ENCODE measurements at places on chromosomes 4 and X. TPM values are rescaled to one million over a fixed set of nuclear protein-coding genes. Genes with fewer than 3 reads are reported as not detected.

DNA sequence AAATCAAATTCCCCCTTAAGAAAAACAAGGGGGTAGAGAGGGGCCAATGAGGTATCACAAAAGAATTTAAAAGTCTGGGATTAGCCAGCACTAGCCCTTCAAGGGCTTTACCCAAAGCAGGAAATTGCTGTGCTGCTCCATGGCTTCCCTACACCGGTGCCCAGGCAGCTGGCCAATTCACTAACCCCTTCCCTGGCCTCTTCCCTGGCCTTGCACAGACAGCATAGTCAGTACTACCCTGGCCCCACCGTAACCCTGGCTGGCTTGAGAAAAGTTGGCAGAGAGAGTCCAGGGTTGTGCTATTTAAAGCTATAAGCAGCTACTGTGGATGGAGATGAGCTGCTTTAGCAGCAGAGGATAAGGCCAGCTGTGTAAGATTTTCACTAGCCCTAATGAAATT lies 43.1 kb downstream of the ADAMTS3 start:
- no peak overlapping the region for H3K4me3 ChIP-seq
- H3K27me3 ChIP-seq: no peaks in the 10 kb centered on the region

DNA sequence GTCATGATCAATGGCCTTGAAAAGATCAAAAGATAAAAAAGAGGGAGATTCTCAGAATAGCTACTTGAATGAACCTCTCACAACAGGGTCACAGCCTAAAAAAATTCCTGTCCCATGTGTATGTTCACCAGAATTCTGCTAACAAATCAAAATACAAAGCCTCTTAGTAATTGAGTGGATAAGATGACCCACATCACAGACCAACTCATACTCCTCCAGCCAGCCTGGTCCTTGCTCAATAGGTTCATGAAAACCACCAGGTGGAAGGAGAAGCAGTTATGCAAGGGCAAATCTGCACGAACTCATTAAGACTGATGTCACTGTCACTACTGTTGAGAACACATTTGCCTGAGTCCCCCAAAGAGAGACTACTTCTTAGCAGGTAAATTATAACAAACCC lies 21.5 kb downstream of the WDFY3 start:
- H3K4me1 ChIP-seq: no peaks in the 10 kb centered on the region
- DNase-seq: no peak
- H3K27ac ChIP-seq: no peak overlapping the region
- no peak overlapping the region for H3K4me3 ChIP-seq
- no peaks in the 10 kb centered on the region for H3K27me3 ChIP-seq
- no peaks in the 10 kb centered on the region for H3K36me3 ChIP-seq

GRCh38 chrX:48068096-48068887 lies 3.1 kb downstream of the ZNF630 start:
- no peaks in the 10 kb centered on the region for H3K4me1 ChIP-seq
- no peaks in the 10 kb centered on the region for H3K27me3 ChIP-seq
- no peaks in the 10 kb centered on the region for H3K36me3 ChIP-seq
- no peak overlapping the region for H3K27ac ChIP-seq

DNA sequence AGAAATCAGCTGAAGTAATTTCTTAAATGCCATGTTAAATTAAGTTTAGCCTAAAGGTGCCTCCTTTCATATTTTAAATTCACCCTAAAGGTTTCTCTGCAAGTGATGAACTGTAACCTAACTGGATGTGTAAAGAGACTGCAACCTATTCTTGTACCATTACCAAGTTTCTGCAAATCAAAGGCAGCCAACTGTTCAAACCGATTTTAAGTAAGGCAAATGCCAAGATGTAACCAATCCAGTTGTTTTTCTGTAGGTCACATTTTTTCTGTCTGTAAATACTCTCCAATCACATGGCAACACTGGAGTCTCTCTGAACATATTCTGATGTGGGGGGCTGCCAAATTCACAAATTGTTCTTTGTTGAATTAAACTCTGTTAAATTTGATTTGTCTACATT lies 42.4 kb upstream of the FGF2 start:
- H3K4me3 ChIP-seq: no peak overlapping the region
- H3K27me3 ChIP-seq: no peaks in the 10 kb centered on the region
- peak overlapping the region; percentile 61 for H3K27ac ChIP-seq
- no peaks in the 10 kb centered on the region for H3K36me3 ChIP-seq

DNA sequence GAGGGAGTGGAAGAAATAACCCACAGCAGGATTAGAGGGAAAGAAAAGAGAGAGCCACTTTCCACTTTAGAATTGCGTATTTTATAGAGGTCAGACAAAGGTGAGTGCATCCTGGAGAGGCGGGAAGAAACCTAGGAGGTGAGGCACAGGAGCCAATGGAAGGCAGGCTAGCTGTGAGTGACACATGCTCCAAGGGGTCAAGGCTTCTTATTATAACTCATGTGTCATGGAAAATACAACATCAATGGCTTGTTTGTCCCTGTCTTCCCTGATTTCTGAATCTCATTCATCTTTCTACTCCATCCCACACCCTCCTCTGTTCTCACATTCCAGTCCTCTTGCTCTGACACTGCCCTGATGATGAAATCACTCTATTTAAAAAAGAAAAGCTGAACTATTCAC lies 14.4 kb downstream of the ANXA3 start:
- no peaks in the 10 kb centered on the region for H3K36me3 ChIP-seq
- peaks cover 3% of the 10 kb centered on the region for H3K4me1 ChIP-seq
- H3K4me3 ChIP-seq: no peak overlapping the region
- H3K27me3 ChIP-seq: no peaks in the 10 kb centered on the region
- DNase-seq: no peak

DNA sequence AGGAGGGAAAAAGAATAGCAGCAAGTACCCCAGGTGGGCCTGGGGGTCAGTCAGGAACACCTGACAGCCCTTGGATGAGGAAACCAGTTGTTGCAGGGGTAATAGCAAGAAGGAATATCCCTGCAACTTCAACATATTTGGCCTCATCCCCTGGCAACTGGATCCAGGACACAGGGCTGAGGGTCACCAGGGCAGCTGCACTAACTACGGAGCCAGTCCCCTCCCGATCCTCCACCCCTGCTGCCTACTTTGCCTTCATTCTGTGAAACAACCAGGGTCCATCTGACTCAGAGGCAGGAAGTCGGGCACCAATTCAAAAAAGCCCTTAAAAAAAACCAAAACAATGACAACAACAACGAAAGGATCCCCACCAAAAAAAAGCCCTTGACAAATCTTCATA lies 52.9 kb downstream of the FRMPD3 start:
- no peak overlapping the region for H3K27ac ChIP-seq
- no peak for DNase-seq
- peaks cover 85% of the 10 kb centered on the region for H3K27me3 ChIP-seq
- H3K4me3 ChIP-seq: no peak overlapping the region

DNA sequence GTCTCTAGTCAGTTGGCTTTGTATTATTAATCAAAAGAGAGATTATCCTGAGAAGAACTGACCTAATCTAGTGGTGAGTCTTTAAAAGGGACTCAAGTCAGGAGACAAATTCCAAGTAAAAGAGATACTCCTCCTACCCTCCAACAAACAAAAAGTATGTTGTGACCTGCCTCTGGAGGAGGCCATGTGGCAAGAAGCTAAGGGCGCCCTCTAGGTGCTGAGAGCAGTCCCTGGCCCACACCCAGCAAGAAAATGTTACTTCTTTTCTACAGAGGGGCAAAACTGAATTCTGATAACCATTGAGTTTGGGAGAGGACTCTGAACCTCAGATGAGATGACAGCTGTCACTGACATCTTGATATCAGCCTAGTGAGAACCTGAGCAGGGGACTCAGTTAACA lies 953.6 kb upstream of the AGA start:
- H3K27me3 ChIP-seq: no peaks in the 10 kb centered on the region
- no peak overlapping the region for H3K4me3 ChIP-seq
- H3K4me1 ChIP-seq: no peaks in the 10 kb centered on the region
- no peak overlapping the region for H3K27ac ChIP-seq
- peaks cover 5% of the 10 kb centered on the region for H3K36me3 ChIP-seq
- no peak for DNase-seq

GRCh38 chrX:127207326-127207725 lies 387.8 kb downstream of the PRR32 start:
- H3K4me3 ChIP-seq: no peak overlapping the region
- no peaks in the 10 kb centered on the region for H3K36me3 ChIP-seq
- no peak overlapping the region for H3K27ac ChIP-seq
- DNase-seq: no peak
- no peaks in the 10 kb centered on the region for H3K27me3 ChIP-seq

DNA sequence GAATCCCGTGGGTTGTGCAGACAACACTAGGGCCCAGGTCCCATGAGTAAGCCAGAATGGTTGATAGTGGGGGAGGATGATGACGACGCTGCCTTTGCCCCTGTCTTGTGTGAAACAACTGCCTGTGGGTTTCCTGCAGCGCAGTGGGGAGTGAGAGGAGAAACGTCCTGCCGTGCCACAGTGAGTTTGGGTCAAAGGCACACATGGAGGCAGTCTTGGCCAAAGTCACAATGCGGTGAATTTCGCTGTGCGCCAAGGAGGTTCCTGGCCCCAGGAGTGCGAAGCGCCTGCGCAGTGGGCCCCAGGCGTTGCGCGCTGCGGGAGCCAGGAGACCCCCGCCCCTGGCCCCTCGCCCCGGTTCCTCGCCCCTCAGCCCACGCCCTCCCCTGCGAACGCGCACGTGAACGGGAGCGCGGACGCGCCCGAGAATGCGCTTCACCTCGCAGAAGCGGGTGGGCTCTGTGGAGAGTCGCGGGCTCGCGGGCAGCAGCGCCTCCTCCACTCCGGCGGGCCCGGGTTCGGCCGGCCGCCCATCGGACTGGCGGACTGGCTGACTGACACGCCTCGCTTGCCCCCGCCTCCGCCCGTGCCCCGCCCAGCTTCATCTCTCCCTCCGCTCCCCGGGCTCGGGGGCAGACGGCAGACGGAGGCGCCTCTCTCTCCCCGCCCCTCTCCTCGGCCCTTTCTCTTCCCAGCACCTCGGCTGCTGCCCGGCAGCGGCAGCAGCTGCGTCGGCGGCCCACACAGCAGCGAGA lies at the start of gene NUDT10:
NUDT10 (plus strand) TSS at position 635 of the 755 bp plus-strand sequence. CDS start 144 bp downstream, outside the sequence.
- no peak within 1 kb of the TSS for H3K27ac ChIP-seq
- no peaks in the 10 kb centered on the region for H3K36me3 ChIP-seq
- H3K4me1 ChIP-seq: no peaks in the 10 kb centered on the region
- H3K27me3 ChIP-seq: peaks cover 63% of the 10 kb centered on the region
- no peak for DNase-seq
- H3K4me3 ChIP-seq: peak within 1 kb of the TSS; percentile 51

DNA sequence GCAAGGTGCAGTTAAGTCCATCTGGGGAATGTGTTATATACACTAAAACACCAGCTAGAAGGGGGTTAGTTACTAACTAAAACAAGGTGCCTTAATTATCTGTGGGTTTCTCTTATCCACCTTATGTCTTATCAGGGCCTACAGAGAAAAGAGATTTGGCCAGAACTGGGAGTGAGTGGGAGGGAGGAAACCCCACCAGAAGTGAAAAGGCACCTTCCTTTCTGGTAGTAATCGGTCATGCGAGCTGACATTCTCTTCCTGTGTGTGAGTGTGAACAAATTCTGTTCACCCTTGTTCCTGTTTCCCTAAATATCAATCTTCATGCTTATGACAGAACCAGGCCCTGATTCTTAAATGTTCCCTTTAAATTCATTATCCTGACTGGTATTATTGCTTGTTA lies 43.5 kb downstream of the SRPX2 start:
- H3K27ac ChIP-seq: no peak overlapping the region
- H3K36me3 ChIP-seq: no peaks in the 10 kb centered on the region
- no peak for DNase-seq
- H3K4me3 ChIP-seq: no peak overlapping the region

GRCh38 chrX:120453985-120454384 lies 15.1 kb downstream of the LAMP2 start:
- no peaks in the 10 kb centered on the region for H3K36me3 ChIP-seq
- H3K27ac ChIP-seq: no peak overlapping the region
- peaks cover 4% of the 10 kb centered on the region for H3K27me3 ChIP-seq
- H3K4me1 ChIP-seq: no peaks in the 10 kb centered on the region
- no peak for DNase-seq

DNA sequence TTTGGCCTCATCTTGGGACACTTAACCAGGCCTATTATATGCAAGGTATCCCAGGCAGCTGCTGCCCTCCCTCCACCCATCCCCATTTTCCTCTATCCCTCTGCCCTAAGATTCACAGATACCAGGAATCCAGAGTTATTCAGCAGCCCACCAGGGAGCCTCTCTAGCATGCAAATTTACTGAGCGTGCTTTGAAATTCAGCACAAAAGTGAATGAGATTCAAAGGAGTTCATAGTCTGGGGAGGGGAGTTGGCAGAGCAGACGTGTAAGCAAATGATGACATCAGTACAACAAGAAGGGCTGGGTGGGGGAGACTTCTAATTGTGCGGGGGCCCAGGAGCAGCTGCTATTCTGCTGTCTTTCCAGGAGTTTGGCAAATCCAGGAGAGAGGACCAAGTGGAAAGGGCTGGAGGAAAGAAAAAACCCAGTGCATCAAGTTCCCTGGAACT lies 1.7 kb upstream of the MTM1 start:
- no peaks in the 10 kb centered on the region for H3K4me1 ChIP-seq
- no peaks in the 10 kb centered on the region for H3K36me3 ChIP-seq
- H3K27ac ChIP-seq: no peak overlapping the region
- H3K27me3 ChIP-seq: peaks cover 7% of the 10 kb centered on the region
- DNase-seq: no peak

GRCh38 chrX:1601051-1601767 lies 9.8 kb downstream of the AKAP17A start:
- no peak overlapping the region for H3K4me3 ChIP-seq
- no peak for DNase-seq
- no peaks in the 10 kb centered on the region for H3K4me1 ChIP-seq
- no peak overlapping the region for H3K27ac ChIP-seq
- no peaks in the 10 kb centered on the region for H3K27me3 ChIP-seq

GRCh38 chr4:153531976-153532626 lies 65.9 kb downstream of the TMEM131L start:
- H3K4me1 ChIP-seq: no peaks in the 10 kb centered on the region
- DNase-seq: no peak
- H3K27ac ChIP-seq: no peak overlapping the region
- H3K27me3 ChIP-seq: no peaks in the 10 kb centered on the region

GRCh38 chr4:81562093-81562492 lies 90.4 kb upstream of the RASGEF1B start:
- H3K27ac ChIP-seq: no peak overlapping the region
- H3K36me3 ChIP-seq: no peaks in the 10 kb centered on the region
- no peak for DNase-seq
- H3K27me3 ChIP-seq: no peaks in the 10 kb centered on the region
- H3K4me1 ChIP-seq: no peaks in the 10 kb centered on the region

DNA sequence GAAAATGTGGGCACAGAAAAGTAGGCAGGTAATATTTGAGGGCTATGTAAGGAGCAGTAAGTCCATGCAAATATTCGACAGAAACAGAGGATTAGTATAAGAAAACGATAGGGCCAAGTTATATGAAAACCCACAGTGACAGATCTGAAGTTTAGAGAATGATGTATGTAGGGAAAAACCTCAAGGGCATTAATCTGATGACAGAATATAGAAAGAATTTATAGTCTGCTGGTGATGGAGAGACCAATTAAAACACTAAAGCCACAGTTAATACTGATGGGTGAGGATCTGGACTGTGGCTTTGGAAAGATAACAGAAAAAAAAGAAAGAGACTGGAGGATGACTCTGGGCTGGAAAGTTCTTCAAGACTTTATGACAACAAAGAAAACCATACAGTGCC lies 169.7 kb downstream of the PALLD start:
- DNase-seq: no peak
- no peaks in the 10 kb centered on the region for H3K36me3 ChIP-seq
- no peaks in the 10 kb centered on the region for H3K4me1 ChIP-seq
- H3K27me3 ChIP-seq: no peaks in the 10 kb centered on the region
- H3K4me3 ChIP-seq: no peak overlapping the region

Gene MAGEH1
- total RNA-seq: 23.0 TPM

Gene MAGEC2
- total RNA-seq: not detected

Gene MAGEE1
- total RNA-seq: 0.80 TPM

Gene NIPAL1
- total RNA-seq: 9.4 TPM

Gene EGF
- not detected for total RNA-seq

Gene TLR7
- total RNA-seq: 2.3 TPM
